ENCODE measurements at places on chromosomes 4 and X.

DNA sequence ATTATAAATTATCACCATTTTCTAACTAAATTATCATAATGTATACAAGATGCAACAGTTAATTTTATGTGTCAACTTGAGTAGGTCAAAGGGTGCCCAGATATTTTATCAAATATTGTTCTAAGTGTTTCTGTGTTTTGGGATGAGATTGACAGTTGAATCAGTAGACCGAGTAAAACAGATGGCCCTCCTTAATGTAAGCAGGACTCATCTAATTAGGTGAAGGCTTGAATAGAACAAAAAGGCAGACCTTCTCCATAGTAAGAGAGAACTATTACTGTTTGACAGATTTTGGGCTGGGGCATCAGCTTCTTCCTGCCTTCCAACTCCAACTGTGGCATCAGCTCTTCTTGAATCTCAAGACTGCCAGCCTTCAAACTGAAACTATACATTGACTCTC, 185.8 kb downstream of the TRAM1L1 start:
- DNase-seq = no peak

DNA sequence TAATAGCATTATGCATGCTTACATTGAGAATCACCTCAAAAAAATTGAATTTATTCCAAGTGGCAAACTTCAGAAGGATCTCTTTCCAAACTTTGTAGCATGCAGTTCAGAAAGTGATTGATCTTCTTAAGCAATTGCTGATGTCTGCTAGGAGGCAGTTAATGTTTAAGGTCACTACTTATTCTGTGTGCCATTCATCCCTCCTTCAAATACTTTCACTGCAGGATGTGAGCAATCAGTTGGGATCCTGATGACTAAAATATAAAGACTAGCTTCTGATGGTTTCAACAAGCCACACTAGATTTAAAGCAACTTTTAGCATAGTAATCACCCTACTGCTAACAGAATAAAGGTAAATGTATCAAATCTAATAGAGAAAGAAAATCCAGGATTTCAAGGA, 414.1 kb downstream of the ADGRL3 start:
- DNase-seq = peak; percentile 7

GRCh38 chr4:153114771-153115321, 89.4 kb upstream of the TRIM2 start:
- DNase-seq = peak; percentile 53

DNA sequence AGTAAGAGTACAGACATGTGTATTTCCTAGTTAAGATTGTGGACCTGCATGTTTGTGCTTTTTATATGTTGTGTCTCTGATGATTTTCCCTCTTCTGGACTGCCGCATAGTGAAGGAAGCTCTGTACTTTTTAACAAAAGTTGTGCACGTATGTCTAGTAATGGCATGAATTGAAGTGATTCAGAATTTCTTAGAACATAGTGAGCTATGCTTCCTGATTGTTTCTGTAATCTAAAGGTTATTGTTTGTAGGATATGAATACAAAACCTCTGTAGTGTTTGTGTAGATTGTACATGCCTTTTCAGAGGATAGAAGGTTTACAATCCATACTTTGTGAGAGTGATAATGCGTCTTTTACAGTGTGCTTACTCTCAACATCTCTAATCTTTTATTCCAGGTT, 37.0 kb upstream of the NUDT6 start:
- peak; percentile 1 for DNase-seq

- no peak for DNase-seq
Measured at GRCh38 chr4:130338851-130339250, 1242.9 kb downstream of the C4orf33 start.

- DNase-seq = no peak
Measured at GRCh38 chr4:26000274-26000950, 86.4 kb downstream of the SMIM20 start.

GRCh38 chrX:112627206-112627605, 52.5 kb downstream of the LHFPL1 start:
- no peak for DNase-seq

DNA sequence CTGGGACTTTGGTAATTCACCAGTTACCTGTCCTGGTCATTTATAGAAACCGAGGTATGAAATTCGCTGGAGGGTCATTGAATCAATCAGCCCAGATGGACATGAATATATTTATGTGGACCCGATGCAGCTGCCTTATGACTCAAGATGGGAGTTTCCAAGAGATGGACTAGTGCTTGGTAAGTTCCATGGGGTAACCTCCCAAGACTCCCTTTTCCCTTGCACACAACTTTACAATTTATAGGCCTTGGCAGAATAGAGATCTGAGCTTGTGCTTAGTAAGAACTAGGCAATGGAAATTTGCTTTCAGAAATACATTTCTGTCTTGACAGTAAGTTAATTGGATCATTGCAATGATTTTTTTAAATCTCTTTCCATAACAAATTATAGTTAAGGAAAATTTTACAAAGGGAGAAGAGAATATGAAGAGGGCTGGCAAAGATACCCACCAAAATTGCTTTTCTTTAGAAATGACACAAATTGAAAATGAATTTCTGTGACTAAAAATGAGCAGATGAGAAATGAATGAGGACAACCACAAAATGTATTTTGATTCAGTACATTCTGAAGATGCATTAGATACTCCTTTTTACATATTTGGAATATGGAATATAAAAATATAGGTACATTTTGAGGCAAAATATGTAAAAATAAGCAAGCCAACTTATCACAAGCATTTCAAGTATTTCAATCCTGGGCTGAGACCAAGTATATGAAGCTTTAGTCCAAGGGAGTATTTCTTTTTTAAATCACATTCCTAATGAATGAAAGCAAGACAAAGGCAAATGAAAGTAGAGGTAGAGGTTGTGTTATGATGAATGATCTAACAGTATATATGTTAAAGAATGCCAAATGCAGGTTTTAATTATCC, 45.9 kb downstream of the PDGFRA start:
- DNase-seq = no peak

GRCh38 chr4:51942108-51942832, 77.9 kb downstream of the LRRC66 start:
- no peak for DNase-seq

DNA sequence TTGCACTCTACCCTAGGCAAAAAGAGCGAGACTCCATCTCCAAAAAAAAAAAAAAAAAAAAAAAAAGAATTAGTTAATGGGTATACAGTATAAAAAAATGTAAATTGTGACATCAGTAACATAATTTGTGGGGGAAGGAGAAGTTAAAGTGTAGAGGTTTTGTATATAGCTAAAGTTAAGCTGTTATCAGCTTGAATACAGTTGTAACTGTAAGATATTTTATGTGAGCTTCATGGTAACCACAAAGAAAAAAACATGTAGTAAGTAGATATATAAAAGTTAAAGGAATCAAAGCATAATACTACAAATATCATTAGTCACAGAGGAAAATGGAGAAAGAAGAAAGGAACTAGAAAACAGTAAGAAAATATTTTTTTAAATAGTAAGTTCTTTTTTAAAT, 53.2 kb upstream of the EPGN start:
- DNase-seq = no peak

- no peak for DNase-seq
Measured at GRCh38 chr4:83758285-83758684, 222.4 kb downstream of the GPAT3 start.

DNA sequence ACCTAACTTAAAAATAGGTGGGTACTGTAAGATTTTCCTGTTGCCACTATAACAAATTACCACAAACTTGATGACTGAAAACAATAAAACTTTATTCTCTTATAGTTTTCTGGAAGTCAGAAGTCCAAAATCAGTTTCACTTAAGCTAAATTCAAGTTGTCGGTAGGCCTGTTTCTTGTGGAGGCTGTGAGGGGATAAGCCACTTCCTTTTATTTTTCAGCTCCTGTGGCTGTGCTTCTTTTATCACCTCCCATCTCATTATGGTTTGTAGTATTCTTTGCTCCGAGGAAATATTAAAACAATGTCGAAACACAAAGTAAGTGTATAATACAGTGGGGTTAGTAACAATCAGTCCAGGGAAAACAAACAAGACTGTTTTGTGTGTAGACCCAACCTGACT, 610.5 kb upstream of the TECRL start:
- no peak for DNase-seq

- DNase-seq = no peak
Measured at GRCh38 chr4:2954358-2955185, 8.6 kb downstream of the NOP14 start.

- DNase-seq = no peak
Measured at GRCh38 chrX:19912-20571, 261.1 kb upstream of the PLCXD1 start.

- DNase-seq = peak; percentile 95
Measured at GRCh38 chr4:7903791-7904516, 35.7 kb downstream of the AFAP1 start.

DNA sequence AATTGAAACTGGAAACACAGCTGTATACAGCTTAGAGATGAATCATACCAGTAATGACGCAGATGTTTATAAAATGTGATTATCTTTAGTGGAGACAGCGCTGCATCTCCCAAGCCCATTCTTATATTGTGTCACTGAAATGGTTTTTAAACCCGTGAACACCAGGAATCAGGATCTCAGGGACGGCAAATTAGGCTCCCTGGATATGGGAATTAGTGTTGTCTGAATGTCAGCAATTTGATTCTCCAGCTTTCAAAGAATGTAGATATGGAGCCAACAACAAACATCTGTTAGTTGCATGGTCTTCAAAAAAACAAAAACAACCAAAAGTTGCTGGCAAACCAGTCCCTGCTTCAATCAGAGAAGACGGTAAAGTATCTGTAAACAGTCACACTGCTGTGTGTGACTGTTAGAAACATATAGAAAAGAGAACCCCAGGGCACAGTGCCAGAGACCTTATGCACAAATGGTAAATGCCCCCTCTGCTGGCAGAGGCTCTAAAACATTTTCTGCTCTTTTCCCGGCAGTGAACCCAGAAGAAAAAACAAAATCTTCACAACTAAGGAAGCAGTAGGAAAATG, 351.9 kb upstream of the FTHL17 start:
- peak; percentile 77 for DNase-seq

- no peak for DNase-seq
Measured at GRCh38 chrX:129653971-129654651, 645 bp downstream of the APLN start.

All from fibroblast of pulmonary artery (primary cell).